PC-3 (cell line): ENCODE measurements at places on chromosomes 7 and 10. TPM values are rescaled to one million over a fixed set of nuclear protein-coding genes. Genes with fewer than 3 reads are reported as not detected.

GRCh38 chr10:119231654-119232053 is 24.3 kb downstream of the GRK5 start:
- no peak overlapping the region for H3K4me3 ChIP-seq
- no peaks in the 10 kb centered on the region for H3K4me1 ChIP-seq
- no peak for DNase-seq
- no peaks in the 10 kb centered on the region for H3K27me3 ChIP-seq
- H3K36me3 ChIP-seq = no peaks in the 10 kb centered on the region
- no peak overlapping the region for H3K27ac ChIP-seq

DNA sequence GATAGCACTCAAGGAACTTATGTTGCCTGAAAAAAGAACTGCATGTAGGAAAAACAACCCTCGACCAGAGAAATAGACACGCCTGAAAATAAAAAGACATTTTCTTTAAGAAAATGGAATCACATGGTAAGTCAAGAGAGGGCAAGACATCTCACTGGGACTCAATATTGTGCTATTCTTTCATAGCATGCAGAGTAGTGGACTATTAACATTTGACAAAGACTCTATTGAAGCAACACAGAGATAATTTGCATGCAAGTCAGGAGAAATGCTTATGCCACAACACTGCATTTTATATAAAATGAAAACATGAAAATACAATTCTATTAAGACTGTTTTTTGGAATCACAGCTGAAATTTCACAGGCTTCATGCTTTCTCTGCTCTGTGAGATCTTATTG is 77.9 kb upstream of the RHOBTB1 start:
- H3K27me3 ChIP-seq = peaks cover 19% of the 10 kb centered on the region
- no peak overlapping the region for H3K27ac ChIP-seq
- no peak for DNase-seq
- no peak overlapping the region for H3K4me3 ChIP-seq
- no peaks in the 10 kb centered on the region for H3K36me3 ChIP-seq

GRCh38 chr10:62681211-62681940 is 123.1 kb upstream of the ADO start:
- no peaks in the 10 kb centered on the region for H3K27me3 ChIP-seq
- no peak overlapping the region for H3K27ac ChIP-seq
- no peak for DNase-seq
- no peak overlapping the region for H3K4me3 ChIP-seq

The ZCCHC24 gene
- total RNA-seq = 32.9 and 40.7 TPM in 2 replicates

DNA sequence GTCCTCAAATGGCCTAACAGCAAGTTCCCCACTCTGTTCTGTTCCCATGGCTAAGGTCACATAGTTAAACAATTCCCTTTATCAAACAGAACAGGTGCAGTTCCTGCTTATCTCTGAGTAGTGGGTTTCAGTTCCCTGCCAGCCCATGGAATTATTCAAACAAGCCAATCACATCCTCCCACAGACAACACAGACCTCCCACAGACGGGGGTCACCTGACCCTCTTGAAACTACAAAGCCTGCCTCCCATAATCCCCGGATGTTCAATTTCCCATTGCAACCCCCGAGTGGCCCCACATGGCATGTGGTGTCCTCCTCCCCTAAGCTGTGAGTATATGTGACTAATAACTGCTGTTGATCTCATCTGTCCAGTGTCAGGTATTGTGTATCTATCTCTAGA is 64.1 kb downstream of the TMEM168 start:
- H3K4me1 ChIP-seq = no peaks in the 10 kb centered on the region
- no peaks in the 10 kb centered on the region for H3K36me3 ChIP-seq
- H3K27ac ChIP-seq = no peak overlapping the region
- no peak for DNase-seq

GRCh38 chr10:43371418-43371817 is at the start of gene FXYD4:
TSS of gene FXYD4 (plus strand) at chr10:43371636. CDS start at chr10:43373747, 2,111 bp downstream.
- DNase-seq = no peak
- no peaks in the 10 kb centered on the region for H3K27me3 ChIP-seq
- H3K4me3 ChIP-seq = no peak within 1 kb of the TSS
- H3K27ac ChIP-seq = no peak within 1 kb of the TSS

The CLDN4 gene
- total RNA-seq = 656 and 724 TPM in 2 replicates

DNA sequence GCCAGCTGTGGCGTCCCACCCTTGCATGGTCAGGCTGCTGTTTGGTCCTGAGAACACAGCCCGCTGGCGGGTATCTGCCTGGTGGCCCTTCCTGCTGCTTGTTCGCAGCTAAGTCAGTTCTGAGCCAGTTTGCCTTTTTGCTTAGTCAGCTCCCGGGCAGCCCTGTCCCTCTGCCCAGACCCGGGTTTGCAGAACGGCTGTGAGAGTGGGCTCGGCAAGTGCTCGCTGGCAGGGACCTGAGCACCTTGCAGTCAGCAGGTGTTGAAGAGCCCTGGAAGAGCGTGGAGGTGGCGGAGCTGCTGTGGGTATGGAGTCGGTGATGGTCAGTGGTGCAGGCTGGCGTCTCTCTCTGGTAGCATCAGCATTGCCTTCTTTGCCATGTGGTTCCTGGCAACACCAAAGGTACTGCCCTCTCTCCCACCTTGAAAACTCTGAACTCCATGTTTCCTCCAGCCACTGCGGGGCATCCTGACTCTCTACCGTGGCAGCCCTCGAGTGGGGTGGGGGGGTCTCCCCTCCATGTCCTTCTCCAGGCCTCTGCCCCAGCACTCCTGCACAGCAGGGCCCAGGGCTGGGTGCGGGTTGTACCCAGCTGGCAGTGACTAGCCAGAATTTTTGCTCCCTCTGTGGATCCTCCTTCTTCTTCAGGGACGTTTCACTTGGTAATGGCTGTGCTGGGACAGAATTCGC is 4.6 kb downstream of the INPP5A start:
- no peak for DNase-seq
- H3K4me1 ChIP-seq = peaks cover 28% of the 10 kb centered on the region
- no peaks in the 10 kb centered on the region for H3K36me3 ChIP-seq
- no peak overlapping the region for H3K4me3 ChIP-seq

DNA sequence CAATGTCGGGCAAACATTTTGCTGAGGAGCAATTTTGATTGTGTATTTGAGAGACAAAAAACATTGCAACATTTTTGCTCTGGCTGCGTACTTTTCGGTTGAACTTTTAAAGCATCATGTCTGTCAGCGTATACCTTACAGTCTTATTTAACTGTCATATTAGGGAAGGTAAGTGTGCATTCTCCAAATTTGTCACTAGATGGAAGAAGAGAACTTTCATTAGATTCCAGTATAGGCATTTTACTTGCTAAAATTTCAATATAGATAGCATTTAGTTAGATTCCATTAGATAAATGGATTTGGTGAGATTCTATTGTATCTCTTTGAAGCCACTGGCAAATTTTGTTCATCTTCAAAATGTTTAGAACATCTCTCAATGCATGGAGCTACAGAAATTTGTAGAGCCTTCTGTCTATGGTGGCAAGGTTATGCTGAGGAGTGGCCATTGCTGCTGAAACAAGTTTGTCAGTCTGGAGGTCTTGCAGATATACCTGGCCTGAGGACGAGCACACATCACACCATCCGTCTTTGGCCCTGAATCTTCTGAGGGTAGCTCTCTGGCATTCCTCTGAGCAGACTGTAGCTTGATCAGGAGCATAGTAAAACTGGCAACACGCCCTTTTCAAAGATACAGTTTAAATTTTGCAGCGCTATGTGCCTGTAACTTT is 437.5 kb upstream of the MBL2 start:
- no peaks in the 10 kb centered on the region for H3K4me1 ChIP-seq
- DNase-seq = peak; percentile 97
- H3K27ac ChIP-seq = no peak overlapping the region
- H3K27me3 ChIP-seq = no peaks in the 10 kb centered on the region

GRCh38 chr10:49508654-49509053 is 30.3 kb downstream of the ERCC6 start:
- H3K36me3 ChIP-seq = peaks cover 18% of the 10 kb centered on the region
- no peak overlapping the region for H3K4me3 ChIP-seq
- peaks cover 11% of the 10 kb centered on the region for H3K4me1 ChIP-seq
- H3K27me3 ChIP-seq = no peaks in the 10 kb centered on the region
